Activated CD4-positive, alpha-beta T cell treated with anti-CD3 and anti-CD28 coated beads for 4 hours (primary cell): ENCODE measurements at places on chromosomes 2 and 18.

DNA sequence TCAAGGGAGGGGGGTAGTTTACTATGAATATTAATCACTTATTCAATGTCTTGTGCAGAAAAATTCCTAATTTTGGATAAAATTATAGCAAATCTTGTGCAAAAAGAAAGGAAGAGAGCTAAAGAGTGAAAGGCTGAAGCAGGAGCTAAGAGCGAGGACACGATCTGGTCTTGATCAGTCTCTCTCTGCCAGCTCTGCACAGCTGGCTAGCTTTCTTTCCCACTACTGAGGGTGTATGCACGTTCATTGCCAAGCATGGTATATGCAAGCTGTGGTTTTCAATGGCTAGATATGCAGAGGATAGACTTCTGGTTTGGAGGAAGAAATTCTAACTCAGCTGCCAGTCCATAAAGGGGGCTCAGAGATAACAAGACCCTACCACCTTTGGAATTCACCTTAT is 297.3 kb downstream of the CYRIA start:
- no peak for DNase-seq

DNA sequence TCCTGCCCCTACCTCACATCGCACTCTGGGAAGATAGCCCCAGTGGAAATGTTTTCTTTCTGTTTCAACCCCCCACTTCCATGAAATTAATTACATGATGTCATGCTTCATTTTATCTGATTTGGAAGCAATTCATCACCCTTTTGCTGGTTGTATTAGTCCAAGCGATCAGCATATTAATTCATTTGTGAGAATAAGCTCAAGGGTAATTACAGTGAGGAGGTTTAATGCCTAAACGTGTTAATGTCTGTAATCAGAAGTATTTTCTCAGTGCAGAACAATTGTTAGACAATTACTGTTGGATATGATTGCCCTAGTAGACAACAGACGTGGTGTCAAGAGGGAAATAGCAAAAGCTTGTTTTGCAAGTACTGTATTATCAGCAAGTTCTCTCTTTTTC is 746.3 kb downstream of the CPS1 start:
- DNase-seq, result no peak

DNA sequence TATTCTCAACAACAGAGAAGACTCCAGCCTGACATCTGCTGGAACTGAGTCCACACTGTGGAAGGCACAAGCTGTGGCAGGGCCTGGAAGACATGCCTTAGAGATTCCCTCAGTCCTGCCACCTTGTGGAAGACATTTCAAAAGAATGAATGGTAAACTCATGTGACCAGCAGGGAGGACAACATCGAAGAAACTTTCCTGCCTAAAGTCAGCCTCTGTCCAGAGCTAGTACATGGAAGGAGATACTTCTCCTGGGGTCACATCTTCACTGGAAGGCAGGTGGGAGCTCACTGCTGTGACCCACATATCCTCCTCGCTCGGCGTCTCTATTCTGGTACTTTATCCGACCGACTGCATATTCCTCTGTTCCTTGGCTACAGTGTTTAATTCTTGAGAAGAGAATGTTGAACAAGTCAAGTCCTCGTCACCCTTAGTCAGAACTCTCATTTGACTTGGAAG is 59.5 kb downstream of the PUM2 start:
- no peak for DNase-seq

DNA sequence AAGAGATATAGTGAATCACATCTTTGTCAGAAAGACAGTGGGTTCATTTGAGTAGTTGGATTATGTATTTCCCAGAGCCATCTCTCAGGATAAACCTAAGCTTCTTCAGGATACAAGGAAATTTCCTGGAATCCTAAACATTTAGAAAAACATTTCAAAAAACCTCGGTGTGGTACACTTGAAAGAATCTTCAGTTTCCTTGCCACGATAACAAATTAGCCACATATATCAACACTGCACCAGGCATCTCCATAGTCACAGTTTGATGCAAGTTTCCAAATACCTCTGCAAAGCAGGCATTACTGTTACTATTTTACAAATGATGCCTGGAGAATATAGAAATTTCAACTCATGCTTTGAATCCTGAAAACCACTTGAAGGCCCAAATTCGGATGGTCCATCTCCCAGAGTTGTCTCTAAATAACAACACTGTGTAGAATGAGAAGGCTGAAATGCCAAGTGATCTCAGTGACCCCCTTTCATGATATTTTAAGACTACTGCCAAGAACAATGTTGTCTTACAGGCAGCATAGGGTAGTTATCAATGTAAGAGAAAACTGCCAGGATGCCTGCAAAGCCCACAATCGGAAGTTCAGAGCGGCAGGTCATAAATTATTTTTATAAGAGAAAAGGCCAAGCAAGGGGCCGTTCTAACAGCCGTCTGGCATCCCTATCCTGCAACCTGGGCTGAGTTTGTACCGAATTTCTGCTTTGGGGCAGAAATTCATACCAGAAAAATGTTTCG is 307.9 kb downstream of the TXNL1 start:
- DNase-seq, result no peak

- DNase-seq, result no peak
These were observed 127.5 kb downstream of the COL4A4 start for GRCh38 chr2:227036527-227036926.

DNA sequence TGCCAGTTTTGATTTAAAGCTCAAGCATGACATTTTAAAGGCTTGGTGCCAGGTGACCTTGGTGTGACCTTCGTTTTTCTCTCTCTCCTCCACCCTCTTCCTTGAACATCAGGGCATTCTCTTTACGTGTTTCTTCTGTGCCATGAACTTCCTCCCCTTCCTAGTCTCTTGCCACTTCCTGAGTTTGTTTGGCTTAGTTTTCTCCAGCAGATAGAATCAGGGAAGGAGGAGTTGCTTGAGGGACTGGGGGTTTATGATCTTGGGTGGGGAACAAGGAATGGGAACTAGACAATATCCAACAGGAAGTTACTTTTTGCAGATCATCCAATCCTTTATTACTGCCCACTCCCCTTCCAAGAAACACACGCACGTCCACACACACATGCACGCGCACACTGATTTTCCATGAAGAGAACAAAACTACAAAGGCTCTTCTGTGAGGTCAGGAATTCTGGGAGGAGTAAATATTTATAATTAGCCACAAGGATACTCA is 210.6 kb upstream of the EPAS1 start:
- no peak for DNase-seq

DNA sequence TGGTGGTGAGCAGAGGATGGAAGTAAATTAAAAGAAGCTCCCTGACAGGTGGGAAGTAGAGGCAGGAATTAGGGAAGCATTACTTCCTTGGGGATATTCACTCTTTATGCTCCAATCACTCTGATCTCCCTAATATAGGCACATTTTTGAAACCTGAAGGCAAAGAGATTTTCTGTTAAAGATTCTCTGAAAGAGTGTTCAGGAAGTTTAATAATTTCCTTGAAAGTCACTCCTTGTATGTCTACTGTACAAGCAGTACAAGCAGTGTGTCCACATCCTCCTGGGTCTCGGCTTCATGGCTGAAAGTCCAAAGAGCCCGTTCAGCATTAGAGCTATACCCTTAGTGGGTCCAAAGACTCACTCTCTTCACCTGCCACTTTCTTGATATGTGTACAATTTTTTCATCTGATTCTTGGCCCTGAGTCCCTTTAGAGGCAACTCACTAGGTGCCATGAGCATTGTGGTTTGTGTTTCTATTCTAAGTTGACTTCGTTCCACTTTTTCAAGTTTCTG is 60.2 kb downstream of the AAK1 start:
- no peak for DNase-seq

GRCh38 chr18:64100116-64100922 is 48.6 kb downstream of the LINC00305 start:
- DNase-seq, result no peak

DNA sequence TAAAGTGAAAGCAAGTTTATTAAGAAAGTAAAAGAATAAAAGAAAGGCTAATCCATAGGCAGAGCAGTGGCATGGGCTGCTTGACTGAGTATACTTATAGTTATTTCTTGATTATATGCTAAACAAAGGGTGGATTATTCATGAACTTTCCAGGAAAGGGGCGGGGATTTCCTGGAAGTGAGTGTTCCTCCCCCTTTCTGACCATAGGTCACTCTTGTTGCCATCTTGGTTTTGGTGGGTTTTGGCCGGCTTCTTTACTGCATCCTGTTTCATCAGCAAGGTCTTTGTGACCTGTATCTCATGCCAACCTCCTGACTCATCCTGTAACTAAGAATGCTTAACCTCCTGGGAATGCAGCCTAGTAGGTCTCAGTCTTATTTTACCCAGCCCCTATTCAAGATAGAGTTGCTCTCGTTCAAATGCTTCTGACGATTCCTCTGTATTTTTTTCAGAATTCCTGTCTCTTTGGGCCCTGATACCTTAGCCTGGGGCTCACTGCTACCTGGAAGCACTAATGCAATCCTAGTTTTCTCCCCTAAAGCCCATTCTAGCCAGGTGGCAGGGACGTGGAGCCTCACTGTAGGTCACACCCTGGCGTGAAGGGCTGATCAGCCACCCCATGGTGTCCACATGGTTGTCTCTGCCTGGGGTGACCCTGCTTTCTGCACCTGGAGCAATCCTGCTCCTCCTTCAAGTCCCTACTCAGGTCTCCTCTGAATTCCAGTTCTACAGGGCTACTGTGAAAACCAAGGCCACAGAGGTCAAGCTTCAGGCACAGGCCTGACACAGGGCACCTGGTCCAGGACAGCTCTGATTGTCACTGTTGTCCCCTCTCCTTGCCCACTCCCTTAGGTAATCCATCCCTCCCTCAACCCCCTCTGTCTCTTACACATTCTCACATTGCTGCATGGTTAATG is 6.0 kb upstream of the SLC35F6 start:
- no peak for DNase-seq

DNA sequence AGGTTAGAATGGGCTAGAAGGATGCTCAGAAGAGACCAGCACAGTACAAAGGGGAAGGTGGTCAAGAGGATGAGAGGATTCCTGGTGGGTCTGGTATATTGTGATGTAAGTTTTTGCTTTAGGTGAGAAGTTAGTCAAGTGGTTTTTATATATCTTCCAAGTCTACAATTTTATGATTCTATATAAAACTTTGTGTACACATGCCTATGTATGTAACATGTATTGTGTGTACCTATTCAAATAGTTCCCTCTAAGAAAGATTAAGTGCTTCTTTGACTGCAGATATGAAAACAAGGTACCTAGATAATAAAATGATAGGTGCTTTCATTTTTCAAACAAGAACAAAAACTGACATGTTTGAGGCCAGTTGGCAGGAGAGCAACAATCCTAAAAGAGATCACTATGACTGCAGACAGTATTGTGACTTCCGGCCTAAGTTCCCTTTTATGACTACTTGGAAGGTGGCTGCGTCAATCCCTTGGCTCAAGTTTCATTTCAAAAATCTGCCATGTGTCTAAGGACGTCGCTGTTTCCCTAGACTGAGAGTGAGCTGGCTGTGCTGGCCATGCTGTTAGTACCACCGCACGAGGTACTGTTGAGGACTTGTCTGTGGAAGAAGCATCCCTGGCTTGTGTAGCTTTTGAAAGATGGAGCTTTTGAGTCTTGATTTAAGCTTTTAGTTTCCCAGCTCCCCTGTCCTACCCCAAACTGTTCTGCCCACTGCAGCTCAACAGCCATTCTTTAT is 123.1 kb downstream of the PRPF40A start:
- DNase-seq, result no peak

- no peak for DNase-seq
These were observed 254.2 kb upstream of the SALL3 start for GRCh38 chr18:78725426-78725825.

DNA sequence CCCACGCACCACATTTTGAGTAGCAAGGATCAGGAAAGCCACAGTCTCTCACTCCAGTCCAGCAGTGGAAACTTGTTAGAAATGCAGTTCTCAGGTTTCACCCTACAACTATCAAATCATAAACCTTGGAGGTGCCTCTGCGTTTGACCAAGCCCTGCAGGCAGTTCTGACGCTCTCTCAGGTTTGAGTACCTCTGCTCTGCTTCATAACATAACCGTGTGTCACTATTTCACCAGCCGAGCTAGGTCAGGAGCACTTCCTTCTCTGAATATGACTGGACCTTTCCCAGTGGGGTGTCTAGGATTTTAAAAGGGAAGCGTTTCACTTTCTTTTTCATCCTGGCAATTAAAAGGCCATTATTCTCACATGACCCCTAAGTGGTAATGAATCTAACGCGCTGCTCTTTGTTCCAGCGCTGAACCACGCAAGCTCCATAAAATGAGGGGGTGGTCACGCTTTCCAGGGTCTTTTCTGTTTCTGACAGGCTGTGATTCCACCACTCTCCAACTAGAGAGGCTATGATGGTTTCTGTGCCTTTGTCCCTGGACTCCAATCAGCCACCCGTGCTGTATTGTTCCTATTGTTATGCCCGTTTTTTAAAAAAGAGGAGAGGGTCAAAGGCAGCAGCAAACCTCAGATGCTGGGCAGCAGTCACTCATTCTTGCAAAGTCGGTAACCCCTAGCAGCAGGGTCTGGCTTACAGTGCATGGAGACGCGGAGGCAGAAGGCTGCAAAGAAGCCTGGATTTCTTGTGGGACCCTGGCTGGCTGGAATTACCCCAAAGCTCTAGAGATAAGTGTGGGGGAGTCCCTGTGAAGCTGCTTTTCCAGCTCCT is 75.2 kb upstream of the CTNNA2 start:
- DNase-seq, result no peak

GRCh38 chr2:166436189-166436588 is 57.9 kb downstream of the SCN7A start:
- DNase-seq, result no peak

- no peak for DNase-seq
These were observed 61.7 kb upstream of the MCFD2 start for GRCh38 chr2:46977280-46977665.

DNA sequence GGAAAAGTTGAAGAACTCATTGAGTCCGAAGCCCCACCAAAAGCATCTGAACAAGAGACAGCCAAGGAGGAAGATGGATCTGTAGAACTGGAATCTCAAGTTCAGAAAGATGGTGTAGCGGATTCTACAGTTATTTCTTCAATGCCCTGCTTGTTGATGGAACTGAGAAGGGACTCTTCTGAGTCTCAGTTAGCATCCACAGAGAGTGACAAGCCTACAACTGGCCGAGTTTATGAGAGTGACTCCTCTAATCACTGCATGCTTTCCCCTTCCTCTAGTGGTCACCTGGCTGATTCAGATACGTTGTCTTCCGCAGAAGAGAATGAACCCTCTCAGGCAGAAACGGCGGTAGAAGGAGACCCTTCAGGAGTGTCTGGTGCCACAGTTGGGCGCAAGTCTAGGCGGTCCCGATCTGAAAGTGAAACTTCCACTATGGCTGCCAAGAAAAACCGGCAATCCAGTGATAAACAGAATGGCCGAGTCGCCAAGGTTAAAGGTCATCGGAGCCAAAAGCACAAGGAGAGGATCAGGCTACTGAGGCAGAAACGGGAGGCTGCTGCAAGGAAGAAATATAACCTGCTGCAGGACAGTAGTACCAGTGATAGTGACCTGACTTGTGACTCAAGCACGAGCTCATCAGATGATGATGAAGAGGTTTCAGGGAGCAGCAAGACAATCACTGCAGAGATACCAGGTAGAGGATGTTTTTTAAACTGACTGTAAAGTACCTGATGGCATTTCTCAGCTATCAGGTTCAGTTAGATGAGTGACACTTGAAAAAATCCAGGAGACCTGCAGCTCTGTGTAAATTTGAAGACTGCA is 111.9 kb downstream of the HAUS1 start:
- DNase-seq, result no peak
